MG63 (cell line): ENCODE measurements at places on chromosomes 6 and 20. TPM values are rescaled to one million over a fixed set of nuclear protein-coding genes. Genes with fewer than 3 reads are reported as not detected.

- DNase-seq, result peak; percentile 94
Measured at GRCh38 chr6:157756708-157757429, 66.2 kb upstream of the SNX9 start.

The ZSCAN16 gene
- total RNA-seq, result 1.3 and 1.7 TPM in 2 replicates

The SLC22A2 gene
- total RNA-seq, result not detected in 2 replicates

DNA sequence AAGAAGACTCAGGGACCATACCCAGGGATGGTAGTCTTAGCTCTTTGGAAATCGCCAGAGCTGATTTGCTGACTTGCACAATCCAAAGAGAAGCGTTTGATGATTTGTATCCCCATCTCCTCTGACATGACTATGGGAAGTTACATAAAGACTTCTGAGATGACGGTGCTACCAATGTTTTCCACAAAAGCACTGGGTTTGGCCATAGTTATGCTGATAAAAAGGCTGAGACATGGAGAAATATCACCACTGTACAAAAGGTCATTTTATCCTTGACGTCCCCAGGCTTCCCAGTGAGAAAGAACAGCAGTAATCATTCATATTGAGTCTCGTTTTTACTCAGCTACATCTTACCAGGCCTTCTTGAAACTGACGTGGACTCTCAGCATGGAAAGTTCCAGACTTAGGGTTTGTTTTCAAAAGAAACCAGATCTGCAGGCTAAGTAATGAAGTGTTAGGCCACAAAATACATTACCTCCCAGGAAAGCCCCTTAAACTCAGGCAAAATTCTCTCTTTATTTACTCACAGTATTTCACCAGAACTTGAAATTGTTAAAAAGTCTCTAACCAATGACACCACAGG, 370.3 kb upstream of the JARID2 start:
- DNase-seq, result no peak

The OPRL1 gene
- 1.2 and 3.9 TPM in 2 replicates for total RNA-seq

- no peak for DNase-seq
Measured at GRCh38 chr20:60269573-60270162, 311.4 kb downstream of the CDH26 start.

GRCh38 chr6:160147146-160147536, 25.5 kb downstream of the SLC22A1 start:
- no peak for DNase-seq

- DNase-seq, result no peak
Measured at GRCh38 chr6:4185419-4185818, 50.0 kb upstream of the ECI2 start.

DNA sequence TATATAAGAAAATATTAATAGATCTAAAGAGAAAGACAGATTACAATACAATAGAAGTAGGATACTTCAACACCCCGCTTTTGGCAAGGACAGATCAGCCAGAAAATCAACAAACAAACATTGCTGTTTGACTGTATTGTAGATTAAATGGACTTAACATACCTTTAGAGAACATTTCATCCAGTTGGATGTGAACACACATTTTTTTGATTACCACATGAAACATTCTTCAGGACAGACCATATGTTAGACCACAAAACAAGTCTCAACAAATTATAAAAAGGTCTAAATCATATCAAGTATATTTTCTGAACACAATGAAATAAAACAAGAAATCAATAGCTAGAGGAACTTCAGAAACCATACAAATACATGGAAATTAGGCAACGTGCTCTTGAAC, 148.2 kb downstream of the TRMT11 start:
- DNase-seq, result no peak

GRCh38 chr6:162683135-162683534, 44.4 kb downstream of the PRKN start:
- DNase-seq, result no peak

The POU5F1 gene
- 1.3 and 4.3 TPM in 2 replicates for total RNA-seq

DNA sequence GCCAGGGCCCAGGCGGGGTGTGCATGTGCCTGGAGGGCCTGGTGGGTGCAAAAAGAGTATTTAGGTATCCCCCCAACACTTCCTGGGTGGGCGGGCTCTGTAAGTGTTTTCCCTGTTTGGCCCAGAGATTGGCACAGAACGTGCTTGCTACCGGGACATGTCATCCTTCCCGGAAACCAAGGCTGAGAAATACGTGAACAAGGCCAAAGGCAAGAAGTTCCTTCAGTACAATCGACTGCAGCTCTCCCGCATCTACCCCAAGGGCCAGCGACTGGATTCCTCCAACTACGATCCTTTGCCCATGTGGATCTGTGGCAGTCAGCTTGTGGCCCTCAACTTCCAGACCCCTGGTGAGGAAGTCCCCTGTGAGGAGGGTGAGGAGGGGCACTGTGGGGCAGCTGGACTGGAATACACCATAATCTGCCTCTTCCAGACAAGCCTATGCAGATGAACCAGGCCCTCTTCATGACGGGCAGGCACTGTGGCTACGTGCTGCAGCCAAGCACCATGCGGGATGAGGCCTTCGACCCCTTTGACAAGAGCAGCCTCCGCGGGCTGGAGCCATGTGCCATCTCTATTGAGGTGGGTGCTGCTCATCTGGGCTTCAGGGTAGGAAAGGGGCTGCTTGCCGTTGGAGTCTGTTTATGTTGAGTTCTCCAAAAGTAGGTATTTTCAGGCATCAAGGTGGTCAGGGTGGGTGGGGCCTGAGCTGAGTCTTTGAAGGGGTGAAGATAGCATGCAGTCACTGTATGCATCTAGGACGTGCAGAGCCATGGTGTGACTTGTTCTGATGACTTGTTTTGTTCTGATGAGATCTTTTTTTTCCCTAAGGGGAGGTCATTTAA, 35.2 kb downstream of the PLCG1 start:
- DNase-seq, result no peak

DNA sequence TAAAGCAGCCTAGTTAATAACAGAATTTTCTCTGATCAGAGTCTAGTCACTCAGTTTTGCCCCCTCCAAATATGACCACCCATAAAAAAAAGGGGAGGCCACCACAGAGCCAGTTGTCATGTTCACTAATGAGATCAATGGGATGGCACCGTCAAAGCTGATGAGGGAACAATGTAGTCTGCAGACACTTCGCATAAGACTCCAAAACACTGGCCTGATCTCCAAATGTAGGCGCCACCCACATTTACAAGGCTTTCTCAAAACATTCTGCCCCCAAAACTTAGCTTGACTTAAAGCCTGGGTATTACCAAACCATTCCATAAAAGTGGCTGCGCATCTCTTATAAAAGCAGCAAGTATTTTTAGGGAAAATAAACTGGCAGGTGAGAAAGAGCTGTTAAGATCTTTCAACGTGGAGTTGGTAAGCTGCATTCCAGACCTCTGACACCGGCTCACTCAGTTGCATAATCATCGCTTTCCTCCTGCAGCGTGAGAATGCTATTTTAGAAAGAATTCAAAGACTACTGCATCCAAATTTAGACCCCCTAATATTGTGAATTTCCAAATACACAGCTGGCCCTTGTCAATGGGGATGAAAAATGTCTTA, 59.3 kb downstream of the TBC1D7 start:
- peak; percentile 17 for DNase-seq

DNA sequence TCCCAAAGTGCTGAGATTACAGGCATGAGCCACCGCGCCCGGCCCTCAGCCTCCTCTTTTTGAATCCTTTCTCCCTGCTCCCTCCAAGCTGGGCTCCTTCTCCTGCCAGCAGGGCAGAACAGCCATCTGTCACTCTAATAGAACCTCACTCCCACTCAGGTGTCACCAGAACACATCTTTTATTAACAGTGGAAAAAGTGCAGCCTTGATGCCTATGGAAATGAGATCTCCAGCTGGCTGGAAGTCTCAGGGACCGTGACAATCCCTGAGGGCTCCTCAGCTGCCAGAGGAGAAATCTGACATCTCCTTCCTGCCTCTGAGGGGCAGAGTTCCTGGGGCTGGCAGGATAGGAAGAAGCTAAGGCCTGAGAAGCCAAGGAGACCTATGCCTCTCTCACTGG, 28.0 kb downstream of the TMC2 start:
- no peak for DNase-seq

The MLN gene
- not detected in 2 replicates for total RNA-seq

DNA sequence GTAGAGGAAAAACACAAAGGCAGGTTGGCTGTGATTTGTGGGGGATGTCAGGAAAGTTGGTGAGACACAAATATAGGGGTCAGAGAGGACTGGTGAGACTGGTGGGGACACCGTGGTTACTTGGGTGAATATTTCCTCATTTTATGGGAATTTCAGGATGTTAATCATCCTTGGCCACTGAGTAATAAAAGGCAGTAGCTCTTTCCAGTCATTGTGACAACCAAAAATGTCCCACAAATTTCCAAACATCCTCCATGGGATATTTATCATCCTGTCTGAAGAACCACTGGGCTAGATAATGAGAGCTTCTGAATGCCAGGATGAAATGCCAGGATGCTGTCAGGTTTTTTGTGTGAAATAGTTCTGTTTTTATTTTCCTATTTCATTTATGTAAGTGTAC, 374.1 kb downstream of the CD109 start:
- DNase-seq, result no peak
